ENCODE measurements at places on chromosomes 7 and 10.

- DNase-seq = no peak
These were observed 1.5 kb upstream of the JAZF1 start for GRCh38 chr7:28182071-28182471.

DNA sequence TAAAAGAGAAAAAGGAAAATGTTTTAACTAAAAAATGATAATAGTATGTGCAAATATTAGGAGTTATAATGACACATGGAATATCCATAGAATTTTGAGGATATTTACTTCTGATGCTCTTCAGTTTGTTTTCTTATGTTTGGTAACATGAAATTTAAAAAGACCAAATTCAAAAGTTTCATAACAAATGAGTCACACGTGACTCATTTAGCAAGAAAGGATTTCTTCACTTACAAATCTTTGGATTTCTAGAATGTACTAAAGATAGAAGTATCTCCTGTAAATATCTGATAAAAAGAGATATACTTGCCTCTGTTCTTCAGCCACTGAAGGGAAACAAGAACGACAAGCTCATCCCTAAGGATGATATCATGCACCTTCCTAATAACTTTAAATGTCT lies 774.5 kb upstream of the LRRTM3 start:
- DNase-seq = no peak

DNA sequence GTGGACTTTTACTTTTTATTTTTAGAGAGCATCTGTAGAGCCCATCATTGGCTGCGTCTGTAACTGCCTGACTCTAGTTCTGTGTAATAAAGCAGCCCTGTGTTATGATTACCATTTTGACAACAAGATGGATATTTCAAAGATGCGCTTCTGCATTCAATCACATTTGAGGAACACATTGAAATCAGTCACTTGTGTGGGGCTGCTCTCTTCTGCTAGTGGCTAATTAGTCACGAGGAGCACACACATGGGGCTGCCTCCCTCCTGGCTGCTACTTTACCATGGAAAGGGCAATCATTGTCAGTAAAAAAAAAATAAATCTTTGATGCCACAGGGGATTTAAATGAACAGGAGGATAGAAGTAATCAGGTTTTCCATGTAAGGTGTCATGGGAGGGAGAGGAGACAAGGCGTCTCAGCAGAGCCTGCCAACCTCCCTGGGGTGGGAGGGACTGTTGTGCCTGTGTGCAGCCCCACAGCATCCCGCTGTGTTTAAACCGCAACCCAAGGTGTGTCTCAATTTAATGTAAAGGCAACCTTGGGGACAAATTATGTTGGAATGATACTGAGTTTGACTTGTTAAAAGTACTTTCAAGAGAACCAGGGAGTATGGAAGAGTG lies 205.2 kb upstream of the COBL start:
- no peak for DNase-seq

- DNase-seq = no peak
These were observed 341.7 kb upstream of the BMPER start for GRCh38 chr7:33563651-33564050.

GRCh38 chr7:69516238-69516820 lies 81.9 kb upstream of the AUTS2 start:
- DNase-seq = no peak

DNA sequence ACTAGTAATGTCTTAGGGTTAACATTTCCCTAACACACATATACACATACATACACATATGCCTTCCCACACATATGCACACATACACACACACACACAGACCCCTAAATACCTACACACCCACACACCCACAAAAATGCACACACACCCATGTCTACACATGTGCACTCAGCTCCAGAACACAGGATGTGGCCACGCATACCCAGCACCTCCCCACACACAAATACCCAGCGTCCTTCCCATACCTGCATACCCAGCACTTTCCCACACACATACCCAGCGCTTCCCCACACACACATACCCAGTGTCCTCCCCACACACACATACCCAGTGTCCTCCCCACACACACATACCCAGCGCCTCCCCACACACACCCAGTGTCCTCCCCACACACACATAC lies 534.9 kb downstream of the DNAJB6 start:
- no peak for DNase-seq

GRCh38 chr7:101960985-101961708 lies 143.7 kb downstream of the CUX1 start:
- DNase-seq = no peak

GRCh38 chr10:98377536-98377935 lies 37.4 kb downstream of the PYROXD2 start:
- DNase-seq = no peak

DNA sequence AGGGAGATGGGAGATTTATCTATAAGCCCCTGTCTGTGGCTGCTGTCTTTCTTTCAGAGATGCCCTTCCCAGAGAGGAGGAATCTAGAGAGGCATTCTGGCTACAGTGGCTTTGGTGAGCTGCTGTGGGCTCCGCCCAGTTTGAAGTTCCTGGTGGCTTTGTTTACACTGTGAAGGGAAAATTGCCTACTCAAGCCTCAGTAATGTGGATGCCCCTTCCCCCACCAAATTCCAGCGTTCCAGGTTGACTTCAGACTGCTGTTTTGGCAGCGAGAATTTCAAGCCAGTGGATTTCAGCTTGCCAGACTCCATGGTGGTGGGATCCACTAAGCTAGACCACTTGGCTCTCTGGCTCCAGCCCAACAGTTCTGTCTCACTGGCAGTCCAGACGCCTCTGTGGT lies 951.6 kb downstream of the CCSER2 start:
- no peak for DNase-seq

GRCh38 chr7:139362981-139363380 lies 3.3 kb downstream of the LUC7L2 start:
- no peak for DNase-seq

DNA sequence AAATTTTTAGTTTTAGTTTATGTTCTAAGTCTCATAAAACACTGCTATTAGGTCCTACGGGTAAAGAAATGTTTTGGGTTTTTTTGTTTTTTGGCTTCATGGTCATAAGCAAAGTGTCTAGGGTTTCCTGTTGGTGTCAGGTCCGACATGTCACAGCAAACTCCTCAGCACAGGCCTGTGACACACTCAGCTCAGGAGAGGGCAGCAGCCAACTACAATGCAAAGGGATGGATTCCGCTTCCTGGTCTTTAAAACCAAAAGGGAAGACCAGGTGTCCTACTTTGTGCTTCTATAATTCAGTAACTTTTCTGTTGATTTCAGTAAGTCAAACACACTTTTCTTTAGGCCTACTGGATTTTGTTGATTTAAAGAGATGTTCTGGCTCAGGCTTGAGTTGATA lies 83.8 kb upstream of the MACROH2A2 start:
- no peak for DNase-seq

GRCh38 chr7:90210981-90211380 lies 559 bp upstream of the STEAP2 start:
- DNase-seq = peak; percentile 23

DNA sequence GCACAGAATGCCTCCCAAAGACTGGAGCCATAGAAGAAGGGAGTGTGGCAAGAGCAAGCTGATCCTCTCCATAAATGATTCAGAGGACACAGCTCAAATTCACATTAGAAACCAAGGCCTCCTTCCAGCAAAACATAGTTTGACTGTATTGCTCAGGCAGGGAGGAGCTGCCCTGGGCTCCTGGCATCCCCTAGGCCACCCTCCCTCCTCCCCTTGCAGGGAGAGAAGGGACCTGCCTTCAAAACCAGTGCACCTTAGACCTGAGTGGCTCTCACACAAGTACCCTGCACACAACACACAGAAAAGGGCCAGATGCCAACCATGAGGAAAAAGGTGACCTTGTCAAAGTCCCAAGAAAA lies 64.7 kb downstream of the CREB3L2 start:
- no peak for DNase-seq

GRCh38 chr7:78170815-78171214 lies 372.2 kb downstream of the PHTF2 start:
- DNase-seq = no peak

DNA sequence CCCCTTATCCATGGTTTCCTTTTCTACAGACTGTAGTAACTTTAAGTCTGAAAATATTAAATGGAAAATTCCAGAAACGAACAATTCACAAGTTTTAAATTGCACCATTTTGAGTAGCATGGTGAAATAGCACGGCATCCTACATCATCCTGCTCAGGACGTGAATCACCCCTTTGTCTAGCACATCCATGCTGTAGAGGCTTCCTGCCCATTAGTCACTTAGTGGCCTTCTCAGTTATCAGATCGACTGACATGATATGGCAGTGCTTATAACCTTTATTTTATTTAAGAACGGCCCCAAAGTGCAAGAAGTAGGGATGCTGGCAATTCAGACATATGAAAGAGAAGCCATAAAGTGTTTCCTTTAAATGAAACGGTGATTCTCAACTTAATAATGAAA lies 82.7 kb downstream of the CPXM2 start:
- DNase-seq = no peak

DNA sequence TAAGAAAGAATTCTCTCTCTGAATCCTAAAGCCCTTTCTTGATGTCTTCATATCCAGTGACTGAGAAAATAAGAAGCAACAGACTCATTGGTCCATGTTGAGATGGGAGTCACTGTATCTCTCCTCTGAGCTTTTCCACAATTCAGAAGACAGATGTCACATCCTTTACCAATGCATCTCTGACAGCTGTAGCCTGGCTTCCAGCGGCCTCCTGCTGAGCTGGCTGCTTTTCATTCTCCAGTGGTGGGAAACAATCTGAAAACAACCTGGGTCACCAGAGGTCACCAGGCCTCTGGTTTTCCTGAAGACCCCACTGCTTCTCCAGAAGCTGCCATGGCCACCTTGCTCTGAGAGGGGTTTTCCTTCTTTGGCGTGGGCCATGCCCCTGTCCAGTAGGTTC lies 18.3 kb upstream of the RPA3 start:
- no peak for DNase-seq

DNA sequence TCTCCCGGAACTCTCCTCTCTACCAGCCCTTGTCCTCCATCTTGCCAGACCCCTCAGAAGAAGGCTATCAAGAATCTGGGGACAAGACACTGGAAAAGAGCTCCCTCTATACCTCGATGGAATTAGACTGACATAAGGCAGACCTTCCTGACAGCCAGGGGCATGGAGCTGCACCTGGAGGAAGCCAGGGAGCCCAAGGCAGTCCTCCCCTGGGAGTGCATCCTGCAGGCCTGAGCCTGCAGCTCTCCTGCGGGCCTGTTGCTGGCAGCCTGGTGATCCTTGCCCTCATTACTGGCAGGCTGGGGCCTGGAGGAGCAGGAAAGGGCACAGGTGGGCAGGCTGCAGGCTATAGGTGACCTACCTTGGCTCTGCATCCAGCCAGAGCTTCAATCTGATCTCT lies 323.4 kb downstream of the GRID1 start:
- no peak for DNase-seq

DNA sequence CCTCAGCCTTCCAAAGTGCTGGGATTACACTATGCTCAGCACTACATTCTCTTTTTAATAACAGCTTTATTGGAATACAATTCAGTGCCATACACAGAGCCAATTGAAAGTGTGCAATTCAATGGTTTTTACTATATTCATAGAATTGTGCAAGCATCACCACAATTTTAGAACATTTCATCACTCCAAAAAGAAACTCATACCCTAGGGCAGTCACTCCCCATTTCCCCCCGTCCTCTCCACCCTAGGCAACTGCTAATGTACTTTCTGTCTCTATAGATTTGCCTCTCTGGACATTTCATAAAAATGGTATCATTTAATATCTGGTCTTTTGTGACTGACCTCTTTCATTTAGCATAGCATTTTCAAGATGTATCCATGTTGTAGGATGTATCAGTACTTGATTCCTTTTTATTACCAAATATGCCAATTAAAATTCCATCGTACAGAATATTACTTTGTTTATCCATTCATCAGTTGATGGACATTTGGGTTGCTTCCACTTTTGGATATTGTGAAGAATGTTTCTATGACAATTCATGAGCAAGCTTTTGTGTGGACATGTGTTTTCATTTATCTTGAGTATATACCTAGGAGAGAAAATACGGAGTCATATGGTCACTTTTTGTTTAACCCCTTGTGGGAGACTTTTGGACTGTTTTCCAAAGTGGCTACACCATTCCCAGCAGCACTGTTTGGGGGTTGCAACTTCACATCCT lies 6.3 kb upstream of the XPNPEP1 start:
- DNase-seq = no peak

GRCh38 chr10:103145046-103145445 lies 48.0 kb downstream of the NT5C2 start:
- DNase-seq = no peak

DNA sequence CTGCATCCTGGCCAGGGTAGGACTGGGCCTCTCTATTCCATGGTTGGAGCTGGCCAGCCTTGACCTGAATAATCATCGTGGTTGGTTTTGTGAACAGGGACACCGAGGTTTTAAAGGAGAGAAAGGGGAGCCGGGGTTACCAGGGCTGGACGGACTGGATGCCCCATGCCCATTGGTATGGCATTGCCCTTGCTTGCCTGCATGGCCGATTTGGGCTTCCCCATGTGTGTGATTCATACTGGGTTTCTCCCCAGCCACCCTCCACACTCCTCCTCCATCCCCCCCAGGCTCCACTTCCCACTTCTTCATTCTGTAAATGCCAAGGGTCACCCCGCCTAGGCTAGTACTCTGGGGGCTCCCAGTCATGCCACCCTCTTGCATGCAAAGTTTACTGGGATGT lies 98.8 kb upstream of the MACROH2A2 start:
- DNase-seq = no peak

DNA sequence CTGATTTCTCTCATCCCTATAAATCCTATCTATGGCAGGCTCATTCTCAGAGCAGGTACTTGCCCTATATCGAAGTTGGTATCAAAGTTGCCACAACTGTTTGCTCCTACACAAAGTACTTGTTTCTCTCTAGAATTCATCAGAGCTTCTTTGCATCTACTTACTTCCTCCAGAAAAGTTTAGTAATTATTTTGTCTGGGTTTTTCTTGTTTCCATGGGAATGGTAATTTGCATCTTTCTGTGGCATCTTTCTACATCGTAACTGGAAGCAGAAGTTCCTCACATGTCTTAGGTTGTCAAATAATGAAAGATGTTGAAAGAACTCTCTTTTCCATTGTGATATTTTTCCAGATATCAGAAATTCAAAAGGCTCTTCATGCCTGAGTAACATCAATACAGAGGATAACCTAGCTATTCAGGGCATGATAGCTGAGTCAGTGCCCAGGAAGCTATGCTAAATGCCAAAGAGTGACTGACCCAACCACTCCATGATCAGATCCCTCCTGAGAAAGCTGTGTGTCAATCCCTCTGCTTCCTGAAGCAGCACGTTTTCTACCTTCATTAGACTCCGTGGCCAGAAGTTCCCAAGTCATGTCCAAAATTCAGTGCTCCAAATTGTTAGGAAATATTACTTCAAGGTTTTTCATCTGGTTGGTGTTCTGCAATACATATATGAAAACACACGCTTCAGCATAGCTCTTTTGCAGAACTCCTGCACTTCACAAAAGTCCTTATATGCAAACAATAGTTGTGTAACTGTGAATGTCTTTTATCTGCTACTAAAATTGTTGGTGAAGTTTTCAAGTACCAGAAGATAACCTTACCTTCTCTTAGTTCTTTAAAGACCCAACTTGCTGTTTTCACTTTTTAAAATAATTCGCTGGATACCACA lies 216.5 kb downstream of the VTI1A start:
- DNase-seq = no peak

GRCh38 chr10:16490511-16490910 lies 31.2 kb downstream of the C1QL3 start:
- no peak for DNase-seq

- DNase-seq = no peak
These were observed 19.7 kb downstream of the PDGFA start for GRCh38 chr7:499853-500485.

Measured in left renal pelvis (tissue), 4 donors.